ENCODE measurements at places on chromosomes 11 and 22.

- no peak for DNase-seq
These were observed 335 bp upstream of the SEZ6L start for GRCh38 chr22:26168939-26169314.

DNA sequence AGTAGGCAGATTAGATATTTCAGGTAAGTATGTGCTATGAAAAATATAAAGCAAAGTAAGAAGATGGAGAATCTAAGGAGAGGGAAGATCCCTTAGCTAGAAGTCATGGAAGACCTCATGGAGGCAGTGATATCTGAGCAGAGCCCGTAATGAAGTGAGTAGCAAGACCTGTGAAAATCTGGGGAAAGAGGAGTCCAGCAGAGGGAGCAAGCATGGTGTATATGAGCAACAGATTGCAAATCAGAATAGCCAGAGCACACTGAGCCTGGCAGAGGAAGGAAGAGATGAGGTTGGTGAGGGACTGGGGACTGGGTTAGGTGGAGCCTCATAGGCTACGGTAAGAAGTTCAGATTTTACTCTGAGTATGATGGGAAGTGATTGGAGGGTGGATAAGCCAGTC is 9.4 kb downstream of the LHFPL7 start:
- DNase-seq, result no peak

DNA sequence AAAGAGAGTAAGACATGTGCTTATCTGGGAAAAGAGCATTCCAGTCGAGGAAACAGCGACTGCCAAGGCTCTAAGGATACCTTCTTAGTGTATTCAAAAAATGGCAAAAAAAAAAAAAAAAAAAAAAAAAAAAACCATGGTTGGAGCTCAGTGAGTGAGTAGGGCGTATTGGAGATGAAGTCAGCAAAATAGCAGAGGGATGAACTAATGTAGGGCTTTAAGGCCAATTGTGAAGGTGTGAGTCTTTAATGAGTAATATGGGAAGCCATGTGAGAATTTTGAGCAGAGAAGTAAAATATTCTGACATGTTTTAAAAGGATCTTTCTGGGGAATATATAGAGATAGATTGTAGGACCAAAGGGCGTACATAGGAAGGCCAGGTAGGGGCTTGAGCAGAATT is 498.6 kb upstream of the ISX start:
- DNase-seq, result no peak

- DNase-seq, result no peak
These were observed 48.4 kb downstream of the DBX1 start for GRCh38 chr11:20111871-20112270.

DNA sequence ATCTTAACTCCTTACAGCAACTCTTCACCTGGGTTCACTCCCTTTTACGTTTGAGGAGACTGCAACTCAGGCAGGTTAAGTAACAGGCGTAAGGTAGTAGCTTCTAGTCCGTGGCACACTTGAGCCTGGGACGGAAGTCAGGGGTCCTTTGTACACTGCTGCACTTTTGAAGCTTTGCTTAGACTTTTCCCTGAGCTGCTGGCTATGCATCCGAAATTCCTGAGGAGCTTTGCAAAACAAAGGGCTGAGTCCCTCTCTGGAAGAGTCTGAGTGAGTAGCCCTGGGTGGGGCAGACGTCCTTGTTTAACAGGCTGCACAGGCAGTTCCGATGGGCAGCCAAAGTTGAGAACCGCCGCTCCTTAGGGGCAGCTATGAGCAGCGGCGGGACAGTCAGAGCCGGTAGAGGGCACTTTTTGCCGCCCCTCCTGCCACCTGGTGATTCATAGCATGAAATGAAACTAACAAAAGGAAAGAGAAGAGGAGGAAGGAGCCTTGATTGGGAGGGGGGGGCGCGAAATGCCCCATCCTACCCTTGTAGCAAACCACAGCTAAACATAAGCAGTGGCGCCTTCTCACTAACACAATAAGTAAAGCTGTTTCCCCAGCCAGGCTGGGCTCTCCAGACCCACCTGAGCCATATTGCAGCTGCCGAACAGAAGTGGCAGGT is 1.4 kb downstream of the TMEM109 start:
- DNase-seq, result peak; percentile 57

DNA sequence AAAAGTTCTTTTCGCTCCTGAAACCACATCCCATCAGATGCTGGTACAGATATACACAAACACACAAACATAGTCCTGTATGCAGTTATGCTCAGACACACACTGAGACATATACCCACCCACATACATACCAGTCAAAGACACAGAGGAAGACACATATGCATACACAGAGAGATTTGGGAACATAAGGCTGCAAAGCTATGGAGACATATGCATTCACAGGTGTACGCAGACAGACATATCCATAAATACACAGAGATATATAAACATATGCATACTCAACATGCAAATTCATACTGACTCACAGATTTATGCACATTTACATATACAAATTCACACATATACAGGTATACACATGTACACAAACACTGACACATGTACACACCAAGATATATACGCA is 6.0 kb downstream of the PRG3 start:
- no peak for DNase-seq
